ENCODE measurements at places on chromosomes 7 and 10.

GRCh38 chr7:80206763-80207162 is 72.1 kb downstream of the GNAI1 start:
- DNase-seq = no peak

DNA sequence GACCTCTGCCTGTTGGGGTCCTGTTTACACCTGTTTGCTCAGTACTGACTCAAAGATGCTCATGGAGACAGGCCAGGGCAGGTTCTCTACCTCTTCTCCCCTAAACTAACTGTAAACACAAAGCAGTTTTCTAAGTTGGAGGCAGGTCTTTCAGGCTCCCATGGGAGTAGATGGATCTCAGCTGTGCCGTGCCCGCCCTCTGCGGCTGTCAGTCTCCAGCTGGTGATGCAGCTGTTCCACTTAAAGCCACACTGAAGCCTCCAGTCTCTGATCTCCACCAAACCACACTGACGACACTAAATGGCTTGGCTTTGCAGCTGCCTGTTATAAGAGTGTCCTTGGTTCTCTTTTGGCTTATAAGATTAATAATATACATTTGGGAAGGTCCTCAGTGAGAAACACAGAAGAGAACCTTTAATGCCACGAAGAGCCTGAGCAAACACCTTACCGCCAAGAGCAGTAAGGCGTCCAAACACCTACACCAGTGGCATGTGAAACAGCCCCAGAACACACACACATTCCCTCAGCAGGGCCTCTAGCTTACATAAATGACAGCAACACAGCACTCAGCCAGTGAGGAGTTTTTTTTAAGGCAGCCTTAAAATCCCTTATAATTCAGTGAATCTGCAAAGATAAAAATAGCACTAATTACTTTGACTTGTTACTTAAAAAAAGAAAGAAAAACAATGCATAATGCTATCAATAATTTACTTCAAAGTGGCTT is 60.4 kb upstream of the KCNIP2 start:
- DNase-seq = no peak

GRCh38 chr7:46565253-46566096 is 644.4 kb upstream of the IGFBP3 start:
- DNase-seq = no peak

DNA sequence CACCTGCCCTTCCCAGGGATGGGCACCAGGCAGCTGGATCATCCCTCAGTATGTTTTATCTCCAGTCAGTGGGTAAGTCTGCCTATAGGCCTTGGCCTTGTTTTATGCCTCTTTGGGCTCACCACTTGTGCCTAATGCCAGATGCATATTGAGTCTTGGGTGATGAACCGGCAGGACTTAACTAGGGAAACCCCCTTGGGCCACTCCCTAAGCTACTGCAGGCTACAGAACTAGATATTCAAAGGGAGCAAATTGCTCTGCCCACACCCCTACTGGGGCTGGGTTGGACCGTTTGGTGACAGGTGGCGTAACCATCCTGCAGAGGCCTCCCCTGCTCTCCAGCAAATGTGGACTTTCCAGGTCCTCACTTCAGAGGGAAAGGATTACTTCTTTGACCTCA is 115.7 kb upstream of the GDF10 start:
- no peak for DNase-seq

DNA sequence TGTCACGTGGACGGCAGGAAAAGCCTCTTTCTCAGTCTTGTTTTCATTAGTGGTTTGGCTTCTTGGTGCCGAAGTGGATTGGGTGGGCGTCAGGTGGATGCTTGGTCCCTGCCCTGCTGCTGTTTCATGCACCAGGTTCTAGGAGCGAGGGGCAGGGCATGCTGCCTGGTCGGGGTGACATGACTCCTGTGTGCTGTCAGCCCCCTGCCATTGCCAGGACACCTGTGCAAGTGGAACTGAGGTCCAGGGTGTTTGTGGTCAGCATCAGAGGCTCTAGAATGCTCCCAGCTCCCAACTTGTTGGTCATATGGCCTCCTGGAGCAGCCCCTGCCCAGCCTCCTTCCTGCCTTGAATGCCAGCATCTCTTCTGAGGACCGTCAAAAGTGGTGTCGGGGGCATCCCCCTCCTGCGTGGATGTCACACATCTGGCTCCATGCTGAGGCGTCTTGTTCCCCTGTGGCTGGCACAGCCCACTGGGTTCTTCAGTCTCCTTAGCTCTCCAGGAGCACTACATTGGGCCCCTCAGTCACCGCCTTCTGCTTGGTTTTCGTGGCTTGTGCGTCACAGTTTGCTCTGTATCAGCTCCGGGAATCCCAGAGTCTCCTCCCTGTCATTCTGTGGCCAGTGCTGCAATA is 24.8 kb downstream of the ADCY1 start:
- DNase-seq = no peak

DNA sequence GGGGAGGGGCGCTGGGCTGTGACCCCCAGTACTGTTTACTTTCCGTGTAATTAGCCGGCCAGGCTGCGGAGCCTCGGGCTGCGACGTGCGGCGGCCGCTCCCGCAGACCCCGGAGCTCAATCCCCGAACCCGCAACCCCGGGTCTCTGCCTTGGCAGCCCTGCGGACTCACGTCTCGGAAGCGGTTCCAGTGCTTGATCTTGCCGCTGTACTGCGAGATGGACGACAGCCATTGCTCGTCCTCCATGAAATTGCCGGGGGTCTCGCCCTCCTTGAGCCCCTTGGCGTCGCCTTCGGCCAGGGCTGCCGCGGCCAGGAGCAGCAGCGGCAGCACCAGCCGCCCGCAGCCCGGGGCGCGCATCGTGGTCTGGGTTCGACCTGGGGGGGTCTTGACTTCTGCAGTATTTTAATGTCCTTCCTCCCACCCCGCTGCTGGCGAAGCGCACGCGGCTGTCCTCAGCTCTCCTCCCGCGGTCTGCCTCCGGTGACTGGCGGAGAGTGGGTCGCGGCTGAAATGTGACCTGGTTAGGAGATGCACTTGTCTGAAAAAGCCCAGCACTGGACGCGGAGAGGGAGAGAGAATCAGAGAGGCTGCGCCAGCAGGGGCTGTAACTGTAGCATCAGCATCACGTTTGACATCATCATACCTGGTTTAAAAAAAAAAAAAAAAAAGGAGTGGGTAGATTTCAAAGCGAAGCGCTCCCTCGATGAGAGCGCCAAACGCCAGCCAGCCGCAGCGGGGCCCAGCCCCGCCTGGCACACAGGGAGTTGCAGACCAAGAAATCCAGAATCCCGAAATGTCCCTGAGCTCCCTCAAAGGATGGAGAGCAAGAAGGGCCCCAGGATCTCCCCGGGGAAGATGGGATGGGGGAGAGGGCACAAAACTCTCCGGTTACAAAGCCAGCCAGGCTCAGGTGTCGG is at the start of gene SPOCK2:
SPOCK2 (minus strand) TSS at position 583 of the 920 bp plus-strand sequence; CDS start at position 360, 223 bp downstream.
- peak; percentile 46 for DNase-seq

GRCh38 chr7:82163586-82163985 is 280.0 kb downstream of the CACNA2D1 start:
- DNase-seq = no peak

- no peak for DNase-seq
Observed at GRCh38 chr7:74615933-74616780, 41.4 kb upstream of the GTF2I start.

DNA sequence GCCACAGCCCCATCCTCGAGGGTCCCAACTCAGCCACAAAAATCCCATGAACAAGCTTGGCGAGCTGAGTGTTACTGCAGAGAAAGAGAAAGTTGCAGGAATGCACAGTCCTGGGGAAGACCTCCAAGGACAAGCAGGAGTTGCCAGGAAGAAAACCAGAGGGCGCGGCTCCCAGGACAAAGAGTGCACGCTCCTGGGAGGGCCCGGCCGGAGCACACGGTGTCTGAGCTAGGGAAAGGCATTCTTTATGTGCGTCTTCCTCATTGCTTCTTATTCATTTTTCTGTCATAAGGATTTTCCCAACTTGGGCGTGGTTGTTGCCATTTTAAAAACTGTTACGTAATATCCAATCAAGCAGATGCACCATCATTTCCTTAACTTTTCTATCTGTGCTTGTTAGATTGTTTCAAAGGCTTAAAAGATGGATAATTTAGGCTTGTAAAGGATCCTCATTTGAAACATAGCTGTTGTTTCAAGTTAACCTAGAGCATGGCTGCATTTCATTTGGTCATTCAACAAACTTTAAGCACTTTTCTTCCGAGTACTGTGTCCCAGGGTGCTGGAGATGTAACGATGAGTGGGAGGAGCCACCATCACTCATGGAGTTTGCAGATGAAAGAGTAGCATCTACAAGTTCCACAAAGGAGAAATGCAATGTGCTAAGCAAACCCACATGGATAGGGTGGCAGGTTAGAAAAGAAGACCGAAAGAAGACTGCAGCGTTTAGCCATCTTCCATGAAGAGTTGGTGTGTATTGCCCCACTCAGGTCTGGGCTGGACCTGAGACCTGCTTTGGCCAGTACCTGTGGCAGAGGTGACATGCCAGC is 5.6 kb upstream of the CNPY1 start:
- no peak for DNase-seq

- no peak for DNase-seq
Observed at GRCh38 chr10:59271160-59271559, 91.2 kb downstream of the FAM13C start.

DNA sequence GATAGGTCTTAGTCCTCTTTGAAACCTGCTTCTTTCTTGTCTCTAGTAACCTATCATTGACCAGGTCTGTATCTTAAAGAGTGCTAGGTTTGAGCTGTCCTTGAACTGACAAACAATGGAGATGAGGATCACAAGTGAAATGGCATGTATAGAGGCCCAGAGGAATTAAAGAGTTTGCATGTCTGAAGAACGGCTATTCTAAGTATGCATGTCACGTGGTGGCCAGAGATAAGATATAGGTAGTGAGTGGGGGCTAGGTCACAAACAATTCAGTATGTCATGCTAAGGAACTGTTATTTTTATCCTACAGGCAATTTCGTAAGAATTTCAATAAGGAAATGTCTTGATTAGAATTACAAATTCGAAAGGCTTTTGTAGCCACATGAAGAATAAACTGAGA is 95.3 kb downstream of the SUGCT start:
- DNase-seq = no peak
